CD4-positive, CD25-positive, alpha-beta regulatory T cell (primary cell): ENCODE measurements at places on chromosomes 4 and X. TPM values are rescaled to one million over a fixed set of nuclear protein-coding genes. Genes with fewer than 3 reads are reported as not detected.

The TLR10 gene
- polyA plus RNA-seq = not detected

The NUDT10 gene
- not detected for polyA plus RNA-seq

The LPAR4 gene
- polyA plus RNA-seq = not detected

The SFRP2 gene
- not detected for polyA plus RNA-seq

The ADAMTS3 gene
- not detected for polyA plus RNA-seq

The ZFP92 gene
- polyA plus RNA-seq = 0.06 TPM
